ENCODE measurements at places on chromosomes 5 and 9.

GRCh38 chr5:84057211-84057610 lies 327.5 kb downstream of the EDIL3 start:
- no peak for DNase-seq

DNA sequence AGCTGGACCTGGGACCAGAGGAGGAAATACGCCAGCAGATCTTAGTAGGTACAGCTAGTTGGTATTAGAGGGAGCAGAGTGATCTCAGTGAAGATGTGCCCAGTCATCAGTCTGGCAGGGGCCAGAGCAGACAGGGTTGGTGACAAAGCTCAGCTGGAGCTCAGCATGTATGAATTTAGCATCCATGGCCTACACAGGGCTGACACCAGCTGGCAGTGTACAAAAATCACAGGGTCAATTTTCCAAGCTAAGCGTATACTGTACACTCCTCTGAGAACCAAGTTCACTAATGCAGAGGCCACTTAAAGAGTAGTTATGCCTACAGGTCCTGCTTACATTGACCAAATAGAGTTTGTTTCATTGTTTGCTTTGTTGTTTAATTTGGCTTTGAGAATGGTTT lies 146.6 kb downstream of the SLC24A2 start:
- no peak for DNase-seq

- DNase-seq, result no peak
Measured at GRCh38 chr9:77977210-77977611, 54.4 kb downstream of the GNAQ start.

- no peak for DNase-seq
Measured at GRCh38 chr9:127107171-127107928, 15.1 kb downstream of the ANGPTL2 start.

DNA sequence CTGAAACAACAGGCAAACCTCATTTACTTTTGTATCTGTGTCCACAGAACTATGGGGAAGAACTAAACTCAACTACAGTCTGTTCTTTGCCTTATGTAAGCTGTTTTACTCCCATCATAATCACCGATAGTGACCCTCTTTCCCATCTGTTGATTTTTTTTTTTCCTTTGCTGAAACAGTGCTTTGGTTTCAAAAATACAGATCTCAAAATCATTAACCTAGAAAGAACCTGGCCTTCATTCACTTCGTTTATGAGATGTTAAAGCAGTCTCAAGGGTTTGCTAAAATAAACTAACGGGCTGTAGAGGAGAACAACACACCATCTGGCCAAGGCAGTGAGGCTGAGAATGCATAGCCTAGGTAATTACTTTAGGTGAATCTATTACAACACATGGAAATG lies 706.6 kb upstream of the ZNF608 start:
- no peak for DNase-seq

- DNase-seq, result no peak
Measured at GRCh38 chr9:3528451-3528850, 2.6 kb upstream of the RFX3 start.

- no peak for DNase-seq
Measured at GRCh38 chr5:72410688-72411295, 90.6 kb downstream of the PTCD2 start.

DNA sequence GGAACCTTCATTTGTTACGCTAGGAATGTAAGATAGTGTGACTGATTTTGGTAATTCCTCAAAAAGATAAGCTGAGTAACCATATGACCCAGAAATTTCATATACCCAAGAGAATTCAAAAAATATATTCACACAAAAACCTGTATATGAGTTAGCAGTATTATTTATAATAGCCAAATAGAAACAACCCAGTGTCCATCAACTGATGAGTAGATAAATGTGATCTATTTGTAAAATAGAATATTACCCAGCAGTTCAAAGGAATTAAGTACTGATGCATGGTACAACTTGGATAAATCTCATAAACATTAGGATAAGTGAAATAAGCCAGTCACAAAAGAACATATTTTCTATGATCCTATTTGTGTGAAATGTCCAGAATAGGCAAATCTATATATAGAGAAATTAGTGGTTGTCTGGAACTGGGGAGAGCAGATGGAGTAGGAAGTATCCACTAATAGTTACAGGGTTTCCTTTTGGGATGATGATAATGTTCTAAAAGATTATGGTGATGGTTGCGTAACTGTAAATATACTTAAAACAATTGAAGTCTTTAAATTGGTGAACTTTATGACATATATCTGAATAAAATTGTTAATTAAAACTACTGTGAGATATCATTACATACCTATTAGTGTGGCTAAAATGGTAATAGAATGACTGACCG lies 10.2 kb downstream of the MARCHF6 start:
- DNase-seq, result no peak

DNA sequence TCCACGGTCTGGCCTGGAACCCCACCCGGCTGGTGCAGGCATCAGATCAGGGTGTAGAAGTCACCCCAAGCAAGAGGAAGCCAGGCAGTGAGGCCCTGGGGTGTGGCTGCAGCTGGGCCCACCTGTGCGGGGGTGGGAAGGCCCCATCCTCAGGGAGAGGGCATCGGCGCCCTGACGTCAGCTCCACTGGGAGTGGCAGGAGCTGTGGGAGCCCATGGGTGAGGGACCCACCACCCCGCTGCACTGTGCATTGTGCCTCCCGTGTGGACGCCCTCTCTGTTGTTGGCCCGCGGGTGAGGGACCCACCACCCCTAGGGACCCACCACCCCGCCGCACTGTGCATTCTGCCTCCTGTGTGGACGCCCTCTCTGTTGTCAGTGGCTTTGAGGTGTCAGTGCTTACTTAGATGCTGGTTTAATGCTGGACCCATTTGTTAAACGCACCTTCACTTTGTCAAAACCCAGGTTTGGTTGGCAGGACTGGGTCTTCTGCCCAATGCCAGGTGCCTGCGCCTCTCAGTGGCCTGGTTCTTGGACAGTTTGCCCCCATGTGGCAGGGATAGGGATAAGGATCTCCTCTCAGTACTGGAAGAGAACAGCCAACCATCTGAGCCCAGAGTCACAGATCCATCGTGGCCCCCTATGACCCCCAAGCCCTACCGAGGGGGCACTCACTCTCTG lies 6.9 kb upstream of the EXOC3 start:
- no peak for DNase-seq
